Activated CD4-positive, alpha-beta T cell treated with anti-CD3 and anti-CD28 coated beads for 36 hours (primary cell): ENCODE measurements at places on chromosomes 12 and 14. TPM values are rescaled to one million over a fixed set of nuclear protein-coding genes. Genes with fewer than 3 reads are reported as not detected.

C12orf56 gene
- not detected for total RNA-seq

RHOJ gene
- not detected for total RNA-seq

POLE2 gene
- 43.0 TPM for total RNA-seq

RTL1 gene
- total RNA-seq: not detected

PRIMA1 gene
- total RNA-seq: not detected

FAM186B gene
- 0.07 TPM for total RNA-seq

ADAM20 gene
- total RNA-seq: 0.14 TPM

PTPRR gene
- not detected for total RNA-seq

GPR65 gene
- total RNA-seq: 13.7 TPM

ENDOU gene
- not detected for total RNA-seq

LRRK2 gene
- not detected for total RNA-seq

TRPV4 gene
- total RNA-seq: not detected
